Progenitor cell of endocrine pancreas (in vitro differentiated cells): ENCODE measurements at places on chromosomes 13 and 19. TPM values are rescaled to one million over a fixed set of nuclear protein-coding genes. Genes with fewer than 3 reads are reported as not detected.

The WIZ gene
- total RNA-seq = 60.6 and 61.6 TPM in 2 replicates

DNA sequence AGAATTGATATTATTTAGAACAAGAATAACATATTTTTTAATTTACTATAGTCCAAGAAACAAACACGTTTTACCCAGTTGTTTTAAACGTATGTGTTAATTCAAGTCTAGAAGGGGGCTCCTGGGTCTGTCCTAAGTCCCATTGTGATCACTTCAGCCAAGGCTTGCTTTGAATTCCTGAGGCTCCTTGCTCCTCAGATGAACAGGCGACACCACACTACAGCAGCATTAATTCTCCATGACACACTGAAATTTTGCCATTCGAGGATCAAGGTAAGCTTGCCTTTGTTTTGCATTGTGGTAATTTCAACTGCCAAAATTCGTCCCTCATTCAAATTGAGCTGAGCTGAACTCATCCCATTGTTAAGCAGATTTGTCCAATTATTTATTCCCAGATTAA, 1442.6 kb downstream of the SLITRK5 start:
- no peak overlapping the region for H3K4me3 ChIP-seq
- no peak for DNase-seq
- H3K27ac ChIP-seq = no peak overlapping the region
- no peaks in the 10 kb centered on the region for H3K36me3 ChIP-seq
- H3K4me1 ChIP-seq = no peaks in the 10 kb centered on the region

The PCDH17 gene
- total RNA-seq = 17.5 and 18.9 TPM in 2 replicates

DNA sequence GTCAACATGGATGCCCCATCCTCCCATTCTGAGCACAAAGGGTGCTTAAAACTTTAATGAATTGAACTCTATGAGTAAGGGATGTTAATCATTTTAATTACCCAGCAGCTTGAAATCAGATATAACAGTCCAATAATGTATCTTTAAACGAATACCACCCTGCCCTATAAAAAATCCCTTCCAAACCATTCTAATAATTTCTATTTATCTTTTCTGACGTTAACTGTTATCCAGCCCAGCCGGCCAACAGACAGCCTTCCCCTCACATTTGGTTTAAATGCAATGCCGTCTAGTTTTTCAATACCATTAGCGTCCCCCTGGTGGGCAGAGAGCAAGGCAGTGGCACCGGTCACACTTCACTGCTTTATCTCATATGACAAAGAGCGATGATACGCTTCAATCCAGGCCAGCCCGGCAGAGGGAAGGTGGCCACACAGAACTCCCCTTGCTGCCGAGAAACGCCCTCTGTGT, 402.2 kb upstream of the ZNF507 start:
- no peak overlapping the region for H3K4me3 ChIP-seq
- no peaks in the 10 kb centered on the region for H3K36me3 ChIP-seq
- peaks cover 15% of the 10 kb centered on the region for H3K27me3 ChIP-seq
- peak overlapping the region; percentile 47 for H3K27ac ChIP-seq

GRCh38 chr13:62781866-62782265, 1366.2 kb upstream of the PCDH20 start:
- no peak overlapping the region for H3K27ac ChIP-seq
- H3K27me3 ChIP-seq = no peaks in the 10 kb centered on the region
- DNase-seq = no peak
- H3K36me3 ChIP-seq = no peaks in the 10 kb centered on the region
- no peaks in the 10 kb centered on the region for H3K4me1 ChIP-seq
- no peak overlapping the region for H3K4me3 ChIP-seq

GRCh38 chr19:11963566-11964355, 1.1 kb upstream of the ZNF763 start:
- H3K36me3 ChIP-seq = peaks cover 21% of the 10 kb centered on the region
- H3K27me3 ChIP-seq = no peaks in the 10 kb centered on the region
- H3K27ac ChIP-seq = peak overlapping the region; percentile 99
- H3K4me3 ChIP-seq = peak overlapping the region; percentile 85
- DNase-seq = peak; percentile 24
- H3K4me1 ChIP-seq = peaks cover 14% of the 10 kb centered on the region
